Activated CD4-positive, CD25-positive, alpha-beta regulatory T cell (primary cell): ENCODE measurements at places on chromosomes 2 and 18.

- DNase-seq: no peak
Measured at GRCh38 chr2:79638954-79639353, 126.1 kb downstream of the CTNNA2 start.

DNA sequence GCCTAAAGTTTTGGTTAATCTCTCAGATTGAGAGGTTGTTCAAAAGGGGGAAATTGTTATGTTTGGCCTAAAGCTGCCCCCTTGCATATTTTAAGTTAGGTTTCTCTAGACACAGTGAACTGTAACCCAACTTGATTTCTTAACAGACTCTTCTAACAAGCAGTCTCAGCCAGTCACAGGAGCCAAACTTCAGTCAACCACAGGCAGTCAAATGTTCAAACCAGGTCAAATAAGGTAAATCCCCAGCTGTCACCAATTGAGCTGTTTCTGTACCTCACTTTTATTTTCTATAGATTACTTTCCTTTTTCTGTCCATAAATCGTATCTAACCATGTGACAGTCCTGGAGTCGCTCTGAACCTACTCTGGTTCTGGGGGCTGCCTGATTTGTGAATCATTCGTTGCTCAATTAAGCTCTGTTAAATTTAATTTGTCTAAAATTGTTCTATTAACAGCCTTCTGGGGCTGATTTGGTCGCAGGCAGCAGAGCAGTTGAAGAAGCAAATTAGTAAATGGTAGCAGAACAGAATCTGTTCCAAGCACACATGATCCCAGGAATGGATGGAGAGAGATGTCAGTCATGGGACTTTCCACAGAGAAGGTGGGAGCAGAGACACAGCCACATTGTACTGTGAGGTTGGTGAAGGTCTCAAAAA is 16.4 kb upstream of the NFU1 start:
- DNase-seq: no peak

DNA sequence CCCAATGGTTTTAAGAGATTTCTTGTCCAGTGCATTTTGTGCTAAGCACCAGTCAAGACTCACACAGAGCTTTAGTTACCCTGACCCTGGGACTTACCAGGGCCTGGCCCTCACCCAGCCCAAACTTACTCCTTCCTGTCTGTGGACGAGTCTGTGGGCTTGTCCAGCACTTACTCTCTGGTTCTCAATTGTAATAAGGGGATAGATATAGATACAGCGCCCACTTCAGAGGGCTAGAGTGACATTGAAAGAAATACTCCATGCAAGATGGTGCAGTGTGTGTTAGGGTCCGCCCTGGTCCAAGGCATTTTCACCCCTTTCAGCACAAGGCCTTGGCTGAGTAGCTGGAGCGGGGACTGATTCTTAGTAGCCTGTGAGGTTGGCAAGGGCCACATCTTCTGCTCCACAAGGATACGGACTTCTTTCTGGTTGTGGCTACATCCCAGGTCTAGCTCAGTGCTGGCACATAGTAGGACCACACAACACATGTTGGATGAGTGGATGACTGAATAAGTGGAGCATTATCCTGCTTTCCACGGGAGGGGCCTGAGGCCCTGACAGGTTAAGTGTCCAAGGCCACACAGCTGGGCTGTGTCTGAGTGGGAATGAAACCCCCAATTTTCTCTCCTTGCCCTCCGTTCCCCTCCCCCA is 3.8 kb upstream of the ARID5A start:
- DNase-seq: no peak

DNA sequence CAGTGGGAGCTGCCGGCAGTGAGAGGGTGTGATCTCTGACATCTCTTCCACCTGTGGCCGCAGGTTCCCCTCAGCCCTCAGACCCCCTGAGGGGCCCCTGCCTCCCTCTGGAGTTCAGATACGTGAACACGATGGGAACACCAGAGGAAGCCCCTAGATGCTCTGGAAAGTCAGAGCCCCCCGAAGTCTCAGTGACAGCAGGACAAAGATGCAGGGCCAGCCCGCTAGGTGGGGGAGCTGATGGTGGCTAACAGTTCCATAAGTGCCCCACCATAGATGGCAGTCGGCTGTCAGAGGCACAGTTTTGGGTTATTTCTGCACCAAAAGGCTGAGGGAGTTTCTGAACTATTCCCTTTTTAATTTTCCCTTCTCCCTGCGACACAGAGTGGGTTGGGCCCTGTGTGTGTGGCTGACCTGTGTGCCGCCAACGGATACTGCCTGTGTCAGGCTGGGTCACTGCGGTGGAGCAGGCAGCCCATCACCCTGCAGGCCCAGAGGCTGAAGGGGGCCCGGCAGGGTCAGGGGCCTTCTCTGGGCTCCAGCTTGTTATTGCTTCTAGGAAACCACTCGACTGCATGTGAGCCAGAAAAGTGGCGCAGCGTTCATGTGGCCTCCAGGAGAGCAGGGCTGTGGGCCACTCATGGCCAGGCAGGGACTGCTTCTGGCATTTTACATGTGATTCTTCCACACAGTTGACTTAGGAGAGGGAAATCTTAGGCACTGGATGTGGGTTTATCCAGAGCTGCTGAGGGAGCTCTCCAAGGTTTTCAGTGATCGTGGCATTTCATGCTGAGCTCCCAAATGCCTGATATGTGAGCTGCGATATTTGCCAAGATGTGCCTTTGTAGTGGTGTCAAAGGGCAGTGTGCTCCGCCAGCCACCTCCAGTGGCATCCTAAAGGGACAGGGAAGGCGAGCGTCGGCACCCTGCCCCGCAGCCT is 225.1 kb downstream of the SH3RF3 start:
- DNase-seq: no peak

DNA sequence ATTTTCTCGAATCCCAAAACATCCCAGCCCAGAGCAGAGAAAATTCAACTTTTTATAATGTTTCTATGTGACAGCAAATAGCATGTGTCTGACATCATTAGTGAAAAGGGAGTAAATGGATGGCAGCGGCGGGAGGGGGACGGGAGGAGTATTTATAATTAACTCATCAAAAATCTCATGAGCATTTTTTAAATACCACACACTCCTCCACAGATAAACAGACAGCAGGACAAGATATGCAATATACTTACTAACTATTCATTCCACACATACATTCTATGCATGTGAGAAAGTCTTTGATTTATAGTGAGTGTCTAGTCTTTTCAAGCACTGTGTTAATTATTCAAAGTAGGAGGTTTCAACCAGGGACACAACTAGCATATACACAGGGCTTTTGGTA is 107.6 kb downstream of the LRP2 start:
- no peak for DNase-seq

- DNase-seq: no peak
Measured at GRCh38 chr2:99562516-99562915, 72.7 kb upstream of the REV1 start.

- DNase-seq: no peak
Measured at GRCh38 chr2:172281648-172282570, 145.5 kb upstream of the ITGA6 start.

DNA sequence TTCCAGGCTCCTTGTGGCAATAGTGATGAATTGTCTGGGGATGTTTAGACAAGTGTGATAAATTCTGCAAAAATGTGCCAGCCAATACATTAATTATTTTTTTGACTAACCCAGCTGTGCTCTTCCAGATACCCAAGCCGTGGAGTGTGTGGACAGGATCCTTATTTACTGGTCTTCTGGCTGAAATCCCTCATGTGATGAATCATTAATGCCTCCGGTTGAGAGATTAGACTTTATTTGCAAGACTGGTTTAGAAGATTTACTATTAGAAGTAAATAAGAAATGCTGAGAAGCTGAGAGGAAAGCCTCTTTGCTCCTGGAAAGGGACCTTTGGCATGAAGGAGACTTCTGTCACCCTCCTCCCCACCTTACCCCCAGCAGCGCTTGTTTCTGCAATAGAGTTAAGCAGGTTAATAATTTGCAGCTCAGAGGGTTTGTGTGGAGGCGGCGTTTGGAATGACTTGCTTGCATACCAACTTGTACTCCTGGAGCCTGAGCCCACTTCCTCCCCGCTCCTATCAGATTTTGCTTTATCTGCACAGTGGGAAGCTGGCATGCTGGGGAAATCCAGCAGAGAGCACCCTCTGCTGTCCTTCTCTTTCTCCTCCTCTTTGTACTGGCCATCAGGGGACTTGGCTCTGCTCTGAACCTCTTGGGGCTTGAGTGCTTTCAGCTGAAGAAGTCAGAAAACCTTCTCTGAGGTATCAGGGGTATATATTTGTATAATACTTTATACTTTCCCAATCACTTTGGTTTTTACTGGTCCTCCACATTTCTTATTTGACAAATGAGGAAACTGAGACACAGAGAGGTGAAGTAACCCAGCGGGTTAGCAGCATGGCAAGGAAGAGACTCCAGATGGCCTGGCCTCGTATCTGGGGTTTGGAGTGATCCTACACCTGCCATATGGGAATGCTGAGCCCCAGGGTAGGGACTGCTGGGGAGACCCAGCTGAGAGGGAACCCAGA is 16.3 kb downstream of the SLC3A1 start:
- DNase-seq: no peak

DNA sequence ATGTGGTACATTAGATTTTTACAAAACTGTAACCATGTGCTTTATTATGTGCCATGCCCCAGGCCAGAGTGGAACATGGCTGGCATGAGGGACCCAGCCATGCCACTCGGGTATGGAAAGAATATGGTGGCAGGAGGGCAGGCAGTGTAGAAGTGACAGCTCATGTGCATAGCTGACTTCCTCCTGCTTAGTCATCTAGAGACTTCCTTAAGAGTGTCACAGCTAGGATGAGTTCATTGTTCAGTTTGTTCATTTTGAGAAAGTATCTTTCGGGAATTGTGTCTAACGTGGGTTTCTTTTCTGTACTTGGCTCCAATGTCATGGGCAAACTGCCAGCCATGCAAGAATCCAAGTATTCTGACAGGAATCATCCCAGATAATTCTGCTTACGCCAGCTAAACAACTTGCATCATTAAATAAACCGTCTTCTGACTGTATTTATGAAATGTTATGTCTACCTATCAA is 94.3 kb upstream of the ITGB6 start:
- DNase-seq: no peak

GRCh38 chr2:161839926-161840325 is 215.7 kb downstream of the SLC4A10 start:
- DNase-seq: no peak

- no peak for DNase-seq
Measured at GRCh38 chr2:10297959-10298531, 4.7 kb upstream of the HPCAL1 start.
